ENCODE measurements at places on chromosomes 1 and 21.

GRCh38 chr1:13224480-13225060, 1.4 kb downstream of the PRAMEF18 start:
- DNase-seq: no peak

DNA sequence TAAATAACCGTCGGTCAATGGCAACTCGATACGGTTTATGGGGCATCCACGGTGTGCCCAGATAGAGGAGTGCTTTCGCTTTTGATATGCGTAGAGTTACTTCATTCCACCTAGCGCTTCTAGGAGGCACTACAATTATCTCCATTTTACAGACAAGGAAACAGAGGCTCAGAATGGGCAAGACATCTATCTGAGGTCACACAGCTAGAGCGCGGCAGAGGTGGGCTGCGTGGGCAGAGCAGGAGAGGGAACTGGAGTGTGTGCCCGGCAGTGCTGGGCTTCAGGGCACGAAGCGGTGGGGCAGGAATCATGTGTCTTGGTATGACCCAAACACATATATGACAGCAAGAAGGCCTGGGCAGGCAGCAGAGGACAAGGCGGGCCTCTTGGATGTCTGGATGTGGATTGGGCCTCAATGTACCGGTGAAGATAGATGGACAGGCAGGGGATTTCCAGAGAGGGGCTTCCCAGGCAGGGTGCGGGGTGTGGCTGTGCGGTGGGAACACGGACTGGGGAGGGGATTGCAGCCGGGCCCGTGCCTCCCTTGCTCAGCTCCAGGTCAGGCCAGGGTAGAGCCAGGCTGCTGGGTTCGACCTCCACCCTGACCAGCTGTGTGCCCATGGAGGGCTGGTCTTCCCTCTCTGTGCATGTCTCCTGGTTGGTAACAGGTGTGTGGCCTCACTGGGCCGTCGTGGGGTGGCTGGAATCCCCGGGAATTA, 21.2 kb downstream of the TP73 start:
- no peak for DNase-seq

DNA sequence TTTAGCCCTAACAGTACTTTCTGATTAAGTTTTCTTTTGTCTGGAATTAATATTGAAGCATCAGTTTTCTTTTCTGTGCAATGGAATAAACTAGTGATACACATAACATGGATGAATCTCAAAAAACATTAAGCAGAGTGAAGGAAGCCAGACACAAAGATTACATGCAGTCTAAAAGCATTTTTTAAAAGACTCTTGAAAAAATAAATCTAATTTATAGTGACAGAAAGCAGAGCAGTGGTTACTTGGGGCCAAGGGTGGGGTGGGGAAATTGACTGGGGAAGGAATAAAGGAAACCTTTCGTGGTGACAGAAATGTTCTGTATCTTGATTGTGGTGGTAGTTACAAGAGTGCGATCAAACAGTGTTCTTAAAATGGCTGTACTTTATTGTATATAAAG, 20.2 kb upstream of the ST6GALNAC3 start:
- DNase-seq: no peak

DNA sequence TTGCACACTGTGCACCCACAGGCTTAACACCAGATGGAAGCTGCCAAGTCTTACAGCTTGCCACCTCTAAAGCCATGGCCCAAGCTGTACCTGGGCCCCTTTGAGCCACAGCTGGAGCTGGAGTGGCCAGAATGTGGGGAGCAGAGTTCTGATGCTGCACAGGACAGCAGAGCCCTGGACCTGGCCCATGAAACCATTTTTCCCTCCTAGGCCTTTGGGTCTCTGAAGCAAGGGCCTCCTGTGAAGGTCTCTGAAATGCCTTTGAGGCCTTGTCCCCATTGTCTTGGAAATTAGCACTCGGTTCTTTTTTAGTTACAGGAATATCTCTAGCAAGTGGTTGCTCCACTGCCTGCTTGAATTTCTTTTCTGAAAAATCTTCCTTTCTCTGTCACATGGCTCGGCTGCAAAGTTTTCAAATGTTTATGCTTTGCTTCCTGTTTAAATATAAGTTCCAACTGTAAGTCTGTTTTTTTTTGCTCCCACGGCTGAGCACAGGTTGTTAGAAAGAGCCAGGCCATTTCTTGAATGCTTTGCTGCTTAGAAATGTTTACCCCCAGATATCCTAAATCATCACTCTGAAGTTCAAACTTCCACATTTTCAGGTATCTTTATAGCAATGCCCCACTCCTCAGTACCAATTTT, 156.8 kb upstream of the GORAB start:
- no peak for DNase-seq

- no peak for DNase-seq
Measured at GRCh38 chr21:28867401-28867800, 125.3 kb downstream of the LTN1 start.

GRCh38 chr1:53734650-53735211, 4.2 kb downstream of the GLIS1 start:
- no peak for DNase-seq
